ENCODE measurements at places on chromosomes 7 and 10.

DNA sequence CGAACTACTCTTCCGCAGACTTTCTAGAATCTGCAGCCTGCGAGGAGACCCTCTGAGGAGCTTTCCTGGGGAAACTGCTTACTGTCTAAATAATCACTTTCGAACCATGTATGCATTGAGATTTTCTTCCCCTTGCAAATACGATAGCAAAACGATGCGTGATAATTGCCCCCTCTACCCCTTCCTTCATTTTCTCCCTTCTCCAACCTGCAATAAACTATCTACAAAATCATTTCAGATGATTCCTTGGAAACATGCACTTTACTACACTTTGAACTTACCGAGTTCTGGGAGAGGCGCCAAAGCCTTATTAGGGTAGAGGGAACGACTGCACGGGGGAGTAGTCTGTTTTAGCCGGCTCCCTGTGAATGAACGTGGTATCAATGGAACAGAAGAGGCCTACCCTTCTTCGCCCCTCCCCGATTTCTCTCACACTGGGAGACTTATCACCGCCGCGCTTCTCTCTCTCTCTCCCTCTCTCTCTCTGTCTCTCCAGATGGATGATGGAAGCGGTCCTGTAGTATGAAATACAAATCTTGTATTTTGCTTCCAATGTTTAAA lies at the start of gene FGFBP3:
TSS of gene FGFBP3 (minus strand) at position 370 of the 561 bp plus-strand sequence. CDS start 517 bp downstream, outside the sequence.
- DNase-seq, result peak; percentile 33

GRCh38 chr7:131925636-131926035 lies 369.2 kb upstream of the PODXL start:
- DNase-seq, result no peak

DNA sequence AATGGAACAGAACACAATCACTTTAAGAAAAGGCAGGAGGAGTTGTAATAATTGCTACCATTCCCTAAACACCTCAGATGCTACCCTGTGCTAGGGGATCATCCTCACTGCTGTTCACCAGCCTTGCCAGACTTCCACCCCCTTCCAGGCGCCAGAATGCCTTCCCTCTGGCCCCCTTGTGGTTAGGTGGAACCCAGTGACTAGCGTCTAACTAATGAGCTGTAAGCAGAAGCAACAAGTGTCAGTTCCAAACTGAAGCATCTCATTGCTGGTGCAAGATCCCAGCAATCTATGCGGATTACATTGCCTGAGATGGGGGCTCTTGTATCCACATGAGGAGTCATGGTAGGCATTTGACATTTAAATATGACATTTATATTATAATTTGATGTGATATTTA lies 86.6 kb downstream of the FRMD4A start:
- DNase-seq, result no peak

DNA sequence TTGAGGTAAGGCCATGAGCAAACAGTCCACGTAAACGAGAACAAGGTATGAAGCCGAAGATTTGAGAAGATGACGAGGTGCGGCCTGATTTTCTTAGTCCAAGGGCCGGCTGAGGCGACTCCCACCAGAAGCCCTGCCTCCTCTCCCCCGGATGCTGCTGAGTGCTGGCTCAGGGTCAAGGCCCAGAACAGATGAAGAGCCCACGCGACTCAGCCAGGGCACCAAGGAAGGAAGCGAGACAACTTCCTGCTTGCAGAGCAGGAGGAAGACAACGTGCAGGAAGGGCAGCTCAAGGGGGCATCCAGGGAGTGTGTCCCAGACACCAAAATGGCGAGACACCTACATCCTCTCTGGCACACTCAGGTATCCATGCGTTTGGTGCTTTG lies 99.5 kb downstream of the CYTH3 start:
- no peak for DNase-seq

DNA sequence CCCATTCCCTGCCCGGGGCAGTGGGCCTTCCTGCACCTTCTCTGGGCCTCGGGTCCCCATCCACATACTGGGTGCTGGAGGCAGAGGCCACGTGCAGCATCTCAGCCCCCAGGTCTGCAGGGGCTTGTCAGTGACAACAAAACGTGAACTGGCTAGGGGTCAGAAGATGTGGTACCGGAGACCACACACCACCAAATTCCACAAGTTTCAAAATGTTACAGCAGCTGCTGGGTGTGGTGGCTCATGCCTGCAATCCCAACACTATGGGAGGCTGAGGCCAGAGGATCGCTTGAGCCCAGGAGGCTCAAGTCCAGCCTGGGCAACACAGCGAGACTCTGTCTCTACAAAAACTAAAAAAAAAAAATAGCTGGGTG lies 62.1 kb upstream of the DNAAF5 start:
- no peak for DNase-seq

DNA sequence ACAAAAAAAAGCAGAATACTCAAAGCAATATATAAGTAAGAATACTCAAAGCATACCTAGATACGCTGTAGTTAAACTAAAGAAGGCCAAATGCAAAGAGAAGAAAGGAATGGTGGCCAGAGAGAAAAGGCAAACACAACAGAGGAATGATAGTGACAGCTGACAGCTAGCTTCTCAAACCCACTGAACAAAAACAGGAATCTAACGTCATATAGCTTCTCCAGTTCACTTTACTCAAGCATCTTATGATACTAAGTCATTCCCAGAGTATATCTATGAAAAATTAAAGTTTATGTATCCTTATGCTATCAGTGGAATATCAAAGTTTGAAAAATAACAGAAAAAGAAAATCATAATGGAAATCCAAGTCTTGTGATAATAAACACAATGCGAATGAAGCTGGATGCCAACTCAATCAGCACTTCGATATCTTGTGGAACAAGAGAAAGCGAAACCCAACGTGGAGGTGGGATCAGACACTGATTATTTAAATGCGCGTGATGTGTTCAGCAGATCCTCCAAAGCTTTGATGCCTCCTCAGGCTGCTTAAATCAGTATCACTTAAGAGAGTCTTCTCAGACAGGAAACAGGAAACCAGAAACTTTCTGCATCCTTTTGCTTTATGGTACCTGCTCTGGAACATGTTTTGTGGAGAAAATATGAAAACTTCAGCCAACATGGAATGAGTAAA lies 102.8 kb downstream of the PIP4K2A start:
- peak; percentile 67 for DNase-seq

DNA sequence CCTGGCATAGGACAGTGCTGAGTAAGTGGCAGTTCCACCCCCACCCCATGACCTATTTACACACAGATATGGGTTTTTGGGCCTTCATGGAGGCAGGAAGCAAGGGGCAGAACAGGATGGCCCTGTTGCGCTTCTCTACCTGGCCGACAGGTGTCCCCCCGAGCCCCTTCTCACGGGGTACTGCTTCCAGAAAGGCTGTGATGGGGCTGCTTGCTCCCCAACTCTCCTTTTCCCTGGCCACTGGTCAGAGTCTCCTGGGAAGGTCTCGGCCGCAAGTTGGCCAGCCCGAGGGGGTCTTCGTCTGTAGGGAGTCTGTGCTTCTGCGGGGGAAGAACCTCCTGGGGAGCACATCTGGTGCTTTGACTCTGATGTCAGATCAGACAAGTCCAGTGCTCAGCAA lies 139.8 kb upstream of the TNS3 start:
- DNase-seq, result no peak

DNA sequence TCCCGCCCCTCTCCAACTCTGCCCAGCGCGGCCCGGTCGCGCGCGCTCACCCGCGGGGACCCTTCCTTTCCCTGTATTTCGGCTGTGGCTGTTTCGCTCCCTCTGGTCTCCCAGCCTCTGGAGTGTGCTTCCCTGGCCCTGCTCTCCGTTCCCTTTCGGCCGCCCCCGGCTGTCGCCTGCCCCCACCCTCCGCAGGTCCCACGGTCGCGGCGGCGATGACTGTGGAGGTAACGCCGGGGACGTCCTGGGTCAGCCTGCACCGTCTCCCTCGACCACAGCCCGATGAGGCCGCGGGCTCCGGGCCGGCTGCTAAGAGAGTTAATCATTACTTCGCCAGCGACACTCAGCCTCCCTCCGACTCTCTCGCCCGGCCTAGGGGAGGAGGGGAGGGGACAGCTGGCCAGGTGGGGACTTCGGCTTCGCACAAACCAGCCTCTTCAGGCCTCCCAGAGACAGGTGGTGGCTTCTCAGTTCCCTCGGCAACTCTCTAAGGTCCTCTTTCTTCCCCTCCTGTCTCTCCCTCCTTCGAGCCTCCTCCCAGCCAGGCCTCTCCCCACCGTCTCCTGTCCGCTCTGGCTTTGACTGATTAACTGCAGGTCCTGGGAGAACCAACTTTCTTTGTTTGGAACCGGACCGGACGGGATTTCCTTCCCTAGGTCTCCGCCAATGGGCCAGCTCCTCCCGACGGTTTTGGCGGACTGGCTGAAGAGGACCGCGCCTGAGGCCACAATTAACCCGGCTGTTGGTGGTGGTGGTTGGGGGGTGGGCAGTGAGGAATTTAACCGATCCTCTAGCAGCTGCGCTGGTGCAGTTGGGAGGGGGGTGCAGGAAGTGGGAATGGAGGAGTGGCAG lies 5.6 kb upstream of the PAX2 start:
- no peak for DNase-seq

DNA sequence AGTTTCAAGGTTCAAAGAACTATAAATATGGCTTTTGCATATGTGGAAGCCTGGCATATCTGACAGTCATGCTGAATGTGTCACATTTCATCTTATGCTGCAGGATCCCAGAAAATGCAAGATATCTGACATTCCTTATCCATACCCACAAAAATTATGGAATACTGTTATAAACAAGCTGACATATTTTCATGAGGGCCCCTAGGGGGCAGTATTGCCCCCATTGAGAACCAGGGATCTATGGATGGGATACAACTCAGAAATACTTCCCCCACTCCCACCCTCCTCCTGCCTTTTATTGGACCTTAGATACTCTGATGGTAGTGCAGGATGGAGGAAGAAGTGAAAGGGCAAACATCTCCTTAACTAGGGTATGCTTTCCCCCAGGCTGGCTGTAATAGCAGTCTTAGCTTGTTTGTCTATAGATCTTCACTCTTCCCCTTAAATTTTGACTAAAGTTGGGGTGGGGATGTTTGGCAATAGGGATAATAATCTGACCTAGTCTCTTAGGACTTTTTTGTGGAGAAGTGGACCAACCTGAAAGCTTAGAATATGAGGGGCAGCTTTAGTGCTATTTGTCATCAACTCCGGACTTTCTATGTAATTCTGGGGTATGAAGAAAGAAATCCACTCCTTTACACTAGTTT lies 3.5 kb upstream of the GNGT1 start:
- no peak for DNase-seq

DNA sequence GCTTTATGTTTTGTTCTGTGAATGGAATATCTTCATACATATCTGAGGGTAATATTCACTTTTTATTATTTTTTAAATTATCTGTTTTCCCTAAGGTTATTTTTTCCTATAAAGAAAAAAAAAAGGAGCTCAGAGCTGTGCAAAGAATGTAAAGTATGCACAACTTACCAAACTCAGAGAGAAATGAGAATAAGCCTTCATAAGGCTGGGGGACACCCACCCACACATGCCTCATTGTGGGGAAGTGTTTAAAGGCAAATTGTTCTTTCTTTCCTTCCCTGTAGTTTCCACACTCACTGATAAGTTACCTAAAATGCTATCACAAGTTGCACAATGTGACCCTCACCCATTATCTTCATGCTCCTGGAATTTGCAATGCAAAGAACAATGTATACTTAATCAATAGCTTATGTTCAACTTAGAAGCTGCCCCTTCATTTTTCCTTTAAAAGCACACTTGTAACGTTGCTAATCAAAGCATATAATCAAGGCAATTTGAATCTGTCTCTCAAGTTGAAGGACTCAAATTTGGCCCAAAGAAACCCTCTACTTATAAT lies 108.1 kb downstream of the GNAT3 start:
- DNase-seq, result no peak

DNA sequence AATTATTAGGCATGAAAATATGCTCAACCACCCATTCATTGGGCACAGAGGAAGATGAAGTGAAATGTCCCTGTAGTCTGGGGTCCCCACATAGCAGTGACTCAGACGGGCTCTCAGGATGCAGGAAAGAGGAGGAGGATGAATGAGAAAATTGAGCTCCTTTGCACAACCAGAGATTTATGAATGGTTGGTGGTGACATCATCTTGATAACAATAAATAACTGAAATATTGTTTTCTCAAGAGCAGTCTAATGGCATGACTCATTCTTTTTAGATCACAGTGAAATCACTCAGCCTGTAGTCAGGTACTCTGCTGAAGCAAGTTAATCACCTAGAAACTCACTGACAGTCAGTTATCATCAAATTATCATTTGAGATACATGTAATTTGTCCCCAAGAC lies 254.1 kb downstream of the RELN start:
- no peak for DNase-seq

DNA sequence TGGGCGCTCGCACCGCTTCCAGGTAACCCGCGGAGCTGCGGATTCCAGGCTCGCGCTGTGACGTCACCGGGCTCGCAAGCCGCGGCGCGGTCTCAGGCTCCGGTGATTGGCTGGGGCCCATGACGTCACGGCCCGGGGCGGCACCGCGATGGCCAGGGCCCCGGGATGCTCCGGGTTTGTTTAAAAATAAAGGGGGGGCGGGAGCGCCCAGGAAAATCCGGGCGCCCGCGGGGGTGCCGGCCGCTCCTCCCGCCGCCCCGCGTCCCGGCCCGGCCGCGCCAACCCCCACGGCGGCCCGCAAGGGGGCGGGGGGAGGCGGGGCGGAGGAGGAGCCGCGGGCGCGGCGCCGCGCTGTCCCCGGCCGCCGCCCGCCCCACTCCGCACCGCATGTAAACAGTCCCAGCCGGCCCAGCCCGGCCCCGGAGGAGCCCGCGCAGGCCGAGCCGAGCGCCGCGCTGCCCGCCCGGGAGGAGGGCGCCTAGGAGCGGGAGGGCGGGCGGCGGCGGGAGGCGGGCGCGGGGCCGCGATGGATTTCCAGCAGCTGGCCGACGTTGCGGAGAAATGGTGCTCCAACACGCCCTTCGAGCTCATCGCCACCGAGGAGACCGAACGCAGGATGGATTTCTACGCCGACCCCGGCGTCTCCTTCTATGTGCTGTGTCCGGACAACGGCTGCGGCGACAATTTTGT lies at the start of gene MTURN:
TSS of gene MTURN (plus strand) at position 376 of the 690 bp plus-strand sequence. CDS start at position 527, 151 bp downstream.
- peak; percentile 87 for DNase-seq

GRCh38 chr10:4353964-4354363 lies 472.0 kb upstream of the AKR1E2 start:
- no peak for DNase-seq

GRCh38 chr10:88651101-88651551 lies 13.1 kb upstream of the LIPF start:
- no peak for DNase-seq

DNA sequence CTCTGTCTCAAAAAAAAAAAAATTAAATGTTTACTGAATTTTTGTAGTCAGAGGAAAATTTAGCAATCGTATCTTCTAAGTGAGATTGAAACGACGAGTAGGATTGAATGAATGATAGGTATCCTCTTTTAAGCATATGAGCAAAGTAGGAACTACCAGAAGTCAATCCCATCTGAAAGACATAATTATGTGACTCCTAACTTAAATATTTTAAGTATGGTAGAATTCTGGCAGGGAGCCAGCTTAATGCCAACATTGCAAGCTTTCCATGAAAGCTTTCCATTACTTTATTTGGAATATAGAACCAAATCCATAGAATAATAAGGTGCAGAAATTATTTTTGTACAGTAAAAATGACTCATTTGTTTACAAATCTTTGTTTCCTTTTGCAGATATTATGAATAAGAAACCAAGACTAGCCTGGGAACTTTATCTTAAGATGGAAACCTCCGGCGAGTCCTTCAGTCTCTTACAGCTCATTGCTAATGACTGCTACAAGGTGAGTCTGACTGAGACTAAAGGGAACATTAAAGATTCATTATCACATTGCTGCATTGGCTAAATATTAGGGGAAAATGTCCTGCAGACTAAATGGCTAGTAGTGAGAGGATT lies 50.2 kb upstream of the UBN2 start:
- no peak for DNase-seq

GRCh38 chr7:73742753-73743641 lies 4.4 kb upstream of the ABHD11 start:
- DNase-seq, result no peak

- DNase-seq, result peak; percentile 41
These were observed 19.4 kb downstream of the C1GALT1 start for GRCh38 chr7:7201578-7202374.

GRCh38 chr7:40402661-40403060 lies 267.9 kb downstream of the SUGCT start:
- DNase-seq, result no peak
